Lower leg skin (tissue), 4 donors: ENCODE measurements at places on chromosomes 2 and 18. TPM values are rescaled to one million over a fixed set of nuclear protein-coding genes. Genes with fewer than 3 reads are reported as not detected.

Gene ALPP
- total RNA-seq: not detected

Gene DOK1
- total RNA-seq: 7.2 TPM

Gene ABHD1
- total RNA-seq: 0.94 TPM

Gene SLC40A1
- total RNA-seq: 16.9 TPM

Gene RNF138
- total RNA-seq: 12.5 TPM
